ENCODE measurements at places on chromosomes 11 and 22.

DNA sequence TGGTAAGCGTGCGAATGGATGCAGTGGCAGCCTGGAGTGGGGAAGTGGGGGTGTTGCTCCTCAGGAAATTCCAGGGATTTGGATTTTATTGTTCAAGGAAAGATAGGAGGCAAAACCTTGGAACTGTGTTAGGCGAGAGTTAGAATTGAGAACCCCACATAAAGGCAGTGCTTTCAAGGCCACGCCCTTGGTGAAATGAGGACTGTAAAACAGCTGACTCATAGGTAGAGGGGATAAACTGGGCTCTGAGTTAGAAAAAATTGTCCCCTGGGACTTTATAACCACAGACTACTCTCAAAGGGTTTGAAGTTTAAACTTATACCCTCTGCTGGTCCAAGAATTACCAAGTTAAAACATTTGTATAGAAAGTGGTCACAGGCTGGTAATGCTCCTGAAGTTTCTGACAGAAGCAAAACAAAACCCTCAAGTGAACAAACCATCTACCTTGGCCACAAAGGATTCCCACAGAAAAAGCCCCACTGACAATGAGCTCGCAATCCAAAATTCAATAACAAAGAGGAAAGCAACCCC, 250.3 kb upstream of the TBCEL start:
- DNase-seq, result no peak

DNA sequence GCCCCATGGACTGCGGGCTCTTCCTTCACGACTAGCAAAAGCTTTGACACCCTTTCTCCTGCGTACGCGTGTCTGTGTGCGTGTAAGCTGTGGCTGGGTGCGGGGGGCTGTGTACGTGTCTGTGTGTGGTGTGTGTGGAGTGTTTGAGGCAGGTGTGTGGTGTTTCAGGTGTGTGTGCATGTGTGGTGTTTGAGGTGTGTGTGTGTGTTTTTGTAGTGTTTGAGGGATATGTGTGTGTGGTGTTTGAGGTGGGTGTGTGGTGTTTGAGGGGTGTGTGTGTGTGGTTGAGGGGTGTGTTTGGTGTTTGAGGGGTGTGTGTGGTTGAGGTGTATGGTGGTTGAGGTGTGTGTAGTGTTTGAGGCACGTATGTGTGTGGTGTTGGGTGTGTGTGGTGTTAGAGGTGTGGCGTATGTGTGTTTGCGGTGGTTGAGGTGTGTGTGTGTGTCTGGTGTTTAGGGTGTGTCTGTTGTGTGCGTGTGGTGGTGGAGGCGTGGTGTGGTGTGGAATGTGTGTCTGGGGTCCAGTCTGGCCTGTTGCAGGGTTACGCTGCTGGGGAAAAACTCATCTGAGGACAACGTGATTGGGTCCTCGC, 687 bp upstream of the ARSA start:
- DNase-seq, result no peak

DNA sequence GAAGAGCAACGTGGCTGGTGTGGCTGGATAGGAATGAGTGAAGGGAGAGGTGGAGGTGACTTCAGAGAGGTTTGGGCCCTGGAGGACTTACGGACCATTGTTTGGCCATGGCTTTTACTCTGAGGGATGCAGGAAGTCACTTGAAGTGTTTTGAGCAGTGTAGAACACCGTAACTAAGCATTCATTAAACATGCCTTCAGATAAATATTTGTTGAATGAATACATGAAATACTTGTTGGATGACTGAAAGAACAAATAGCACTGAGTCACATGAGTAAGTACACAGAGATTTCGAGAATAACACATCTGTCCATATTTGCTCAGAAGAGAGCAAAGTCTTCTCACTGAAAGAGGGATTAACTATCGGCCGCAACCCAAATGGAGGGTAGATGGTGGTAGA, 182.7 kb upstream of the SNX19 start:
- no peak for DNase-seq

DNA sequence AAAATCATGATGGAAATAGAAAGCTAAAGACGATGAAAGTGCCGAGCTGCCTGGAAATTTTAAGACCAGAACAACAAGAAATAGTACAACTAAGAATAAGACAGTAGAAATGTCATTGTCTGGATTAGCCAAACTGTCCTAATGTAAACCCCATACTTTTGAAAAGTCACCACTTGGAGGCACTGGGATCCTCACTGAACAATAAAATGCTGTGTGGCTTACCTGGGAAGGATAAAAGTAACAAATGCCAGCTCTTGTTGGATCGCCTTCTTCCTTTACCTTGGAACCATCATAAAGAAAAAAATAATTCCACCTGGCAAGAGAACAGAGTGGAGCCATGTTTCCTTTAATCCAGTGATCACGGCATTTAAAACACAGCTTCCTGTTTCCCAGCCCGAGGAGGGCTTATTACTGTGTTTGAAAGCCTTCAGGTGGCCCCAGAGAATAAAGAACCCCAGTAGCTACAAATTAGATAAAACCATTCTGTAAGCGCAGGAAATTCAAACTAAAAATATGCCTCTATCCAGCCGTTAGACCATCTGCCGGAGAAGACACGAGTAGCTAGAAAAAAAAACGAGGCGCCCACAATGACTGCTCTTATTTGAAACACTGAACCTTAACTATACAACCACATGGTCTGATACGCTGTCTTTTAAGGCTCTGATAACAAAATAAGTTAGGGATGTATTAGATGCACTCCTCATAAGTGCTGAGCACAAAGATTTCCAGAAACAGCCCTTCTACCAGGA, 4.4 kb downstream of the HPS4 start:
- DNase-seq, result no peak

DNA sequence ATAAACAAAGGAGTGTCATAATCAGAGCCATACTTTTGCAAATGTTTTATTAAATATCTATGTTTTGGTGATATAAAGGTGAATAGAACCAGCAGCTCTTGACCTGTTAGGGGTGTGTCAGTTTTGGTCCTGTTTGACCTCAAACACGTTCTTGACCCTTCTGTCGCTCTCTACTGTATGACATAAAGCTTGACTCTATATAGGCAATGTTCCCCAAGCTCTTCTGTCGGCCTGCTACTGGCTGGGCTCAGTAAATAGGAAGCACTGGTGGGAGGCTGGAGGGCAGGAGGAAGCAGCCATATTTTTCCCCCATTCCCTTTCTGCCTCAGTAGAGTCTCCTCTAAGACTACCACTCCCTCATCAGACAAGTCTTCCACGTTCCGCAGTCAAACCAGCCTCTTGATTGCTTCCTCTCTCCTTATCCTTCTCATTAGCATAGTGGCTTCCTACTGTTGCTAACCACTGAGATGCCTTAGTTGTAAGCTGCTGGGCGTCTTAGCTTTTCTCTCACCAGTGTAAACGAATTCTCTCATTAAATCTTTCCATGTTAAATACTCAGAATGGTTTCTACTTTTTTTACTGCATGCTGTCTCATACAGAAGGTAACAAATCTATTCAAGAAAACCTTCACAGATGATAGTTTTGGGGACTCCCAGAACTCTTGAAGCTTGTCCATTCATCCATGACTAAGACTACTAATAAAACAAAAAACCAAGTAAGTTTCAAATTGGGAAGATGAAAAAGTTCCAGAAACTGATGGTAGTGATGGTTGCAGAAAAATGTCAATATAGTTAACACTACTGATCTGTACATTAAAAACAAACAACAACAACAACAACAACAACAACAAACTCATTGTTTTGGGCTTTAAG, 3.3 kb downstream of the NPAT start:
- no peak for DNase-seq

Measured in GDM1 (cell line).